GM12892 (cell line): ENCODE measurements at places on chromosomes 7 and 10.

DNA sequence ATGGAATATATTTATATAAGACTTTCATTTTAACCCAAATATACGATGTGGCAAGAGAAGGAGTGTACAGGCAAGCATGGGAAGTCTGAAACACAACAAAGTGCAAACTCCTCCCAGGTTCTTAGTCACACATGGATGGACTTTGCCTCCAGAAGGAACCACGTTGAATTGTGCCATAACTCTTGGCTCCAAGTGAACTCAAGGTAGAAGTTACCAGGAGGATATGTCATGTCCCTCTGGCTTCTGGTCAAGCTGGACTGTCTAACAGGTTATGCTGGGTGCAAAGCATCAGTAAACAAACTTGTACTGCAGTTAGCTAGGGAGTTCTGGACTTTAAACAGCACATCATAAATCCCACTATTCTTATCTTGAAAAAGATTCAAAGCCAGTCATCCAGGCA is 328.3 kb upstream of the TEX47 start:
- DNase-seq = no peak

GRCh38 chr7:154425271-154425670 is 373.1 kb downstream of the DPP6 start:
- DNase-seq = no peak

DNA sequence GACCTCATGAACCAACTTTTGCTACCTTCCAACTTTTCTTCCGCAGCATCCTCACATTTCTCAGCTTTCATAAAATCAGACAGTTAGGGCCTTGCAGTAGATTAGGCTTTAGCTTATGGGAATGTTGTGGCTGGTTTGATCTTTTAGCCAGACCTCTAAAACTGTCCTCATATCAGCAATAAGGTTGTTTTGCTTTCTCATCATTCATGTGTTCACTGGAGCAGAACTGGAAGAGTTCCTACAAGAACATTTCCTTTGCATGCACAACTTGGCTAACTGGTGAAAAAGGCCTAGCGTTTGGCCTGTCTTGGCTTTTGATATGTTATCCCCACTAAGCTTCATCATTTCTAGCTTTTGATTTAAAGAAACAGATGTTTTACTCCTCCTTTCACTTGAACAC is 130.0 kb upstream of the LRRTM3 start:
- no peak for DNase-seq

DNA sequence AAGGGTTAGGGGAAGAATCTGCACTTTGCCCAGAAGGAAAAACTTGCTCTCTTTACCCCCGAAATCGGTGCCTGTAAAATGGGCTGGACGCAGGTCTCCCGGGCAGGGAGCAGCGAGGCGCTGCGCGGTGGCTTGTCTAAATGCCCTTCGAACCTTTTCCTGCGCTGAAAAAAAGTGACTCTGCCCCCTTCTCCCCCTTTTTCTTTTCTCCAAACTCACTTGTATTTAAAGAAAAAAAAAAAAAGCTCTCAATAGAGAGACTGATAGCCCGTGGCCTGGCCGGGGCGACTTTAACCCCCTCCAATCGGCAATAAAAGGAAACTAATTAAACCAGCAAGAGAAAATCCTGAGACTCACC is 286 bp downstream of the SP8 start:
- DNase-seq = no peak

- no peak for DNase-seq
Measured at GRCh38 chr10:132394201-132394811, 2.7 kb upstream of the PWWP2B start.

- peak; percentile 41 for DNase-seq
Measured at GRCh38 chr7:50664461-50664922, 99.3 kb upstream of the DDC start.

DNA sequence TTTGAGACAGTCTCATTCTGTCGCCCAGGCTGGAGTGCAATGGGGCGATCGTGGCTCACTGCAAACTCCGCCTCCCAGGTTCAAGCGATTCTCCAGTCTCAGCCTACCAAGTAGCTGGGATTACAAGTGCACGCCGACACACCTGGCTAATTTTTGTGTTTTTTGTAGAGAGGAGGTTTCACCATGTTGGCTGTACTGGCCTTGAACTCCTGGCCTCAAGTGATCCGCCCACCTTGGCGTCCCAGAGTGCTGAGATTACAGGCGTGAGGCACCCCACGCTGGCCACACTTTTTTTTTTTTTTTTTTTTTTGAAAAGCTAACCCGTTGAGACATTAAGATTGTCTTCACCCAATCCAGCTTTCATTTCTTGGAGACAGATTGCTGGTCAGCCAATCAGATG is 2.1 kb downstream of the ZNF273 start:
- DNase-seq = no peak

- DNase-seq = no peak
Measured at GRCh38 chr7:45713669-45714520, 139.7 kb downstream of the ADCY1 start.

DNA sequence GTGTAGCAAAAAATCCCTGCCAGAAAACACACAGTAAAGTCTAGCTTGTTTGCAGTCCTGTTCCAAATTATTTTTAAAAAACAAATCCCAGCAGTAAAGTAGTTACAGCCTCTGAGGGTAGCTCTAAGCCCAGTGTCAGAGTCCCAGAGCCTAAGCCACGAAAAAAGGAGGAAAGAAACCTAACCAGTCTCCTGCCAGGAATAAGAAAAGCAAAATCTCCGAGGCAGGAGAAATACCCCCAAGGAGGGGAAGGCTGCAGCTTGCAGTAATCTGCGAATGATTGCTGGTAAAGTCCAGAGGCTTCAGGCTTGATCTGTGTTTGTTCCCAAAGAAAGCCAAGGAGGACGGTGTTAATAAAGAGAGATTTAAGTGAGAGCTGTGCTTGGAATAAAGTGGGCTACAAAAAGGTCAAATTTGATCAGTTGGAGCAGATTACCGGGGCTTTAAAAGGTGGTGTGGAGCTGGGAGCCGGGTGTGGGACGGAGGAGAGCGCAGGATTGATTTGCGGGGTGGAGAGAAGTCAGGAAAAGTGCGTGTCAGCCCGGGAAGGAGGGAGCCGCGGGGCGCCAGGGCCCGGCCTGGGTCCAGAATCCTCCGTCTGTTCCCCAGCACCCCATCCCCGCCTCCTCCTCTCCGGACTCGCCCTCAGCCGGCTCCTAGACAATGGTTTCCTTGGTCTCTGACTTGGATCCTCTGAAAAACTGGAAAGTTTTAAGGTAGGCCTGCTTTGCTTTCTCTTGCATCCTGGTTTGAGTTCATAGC is 219.4 kb upstream of the CELF2 start:
- DNase-seq = no peak

- no peak for DNase-seq
Measured at GRCh38 chr10:126223512-126224067, 164.7 kb downstream of the ADAM12 start.

- DNase-seq = no peak
Measured at GRCh38 chr10:128708182-128708581, 582.0 kb upstream of the MKI67 start.

DNA sequence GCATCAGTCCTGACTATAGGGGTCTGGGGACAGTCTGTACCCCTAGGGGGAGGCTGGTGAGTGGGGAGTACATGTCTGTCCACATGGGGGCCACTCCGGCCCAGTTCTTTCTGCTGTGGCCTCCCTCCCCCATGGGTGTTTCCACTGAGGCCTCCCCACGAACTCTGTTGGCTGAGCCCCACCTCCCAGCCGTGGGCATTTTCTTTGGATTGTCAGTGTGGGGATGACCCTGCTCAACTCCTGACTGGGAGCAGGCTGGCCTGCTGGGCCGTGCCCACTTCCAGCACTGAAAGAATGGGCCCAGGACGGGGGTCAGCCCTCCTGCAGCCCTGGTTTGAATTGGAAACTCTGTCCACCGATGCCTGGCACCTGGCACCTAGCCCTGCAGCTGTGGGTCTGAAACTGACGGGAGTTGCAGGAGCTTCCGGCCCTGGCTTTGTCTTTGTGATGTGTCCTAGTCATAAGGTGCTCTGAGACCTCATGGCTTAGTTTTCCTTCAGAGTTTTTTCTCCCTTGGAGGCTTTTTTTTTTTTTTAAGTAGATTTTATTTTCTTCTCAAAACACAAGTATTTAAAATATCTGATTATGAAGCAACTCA is 46.5 kb downstream of the LHPP start:
- no peak for DNase-seq

- no peak for DNase-seq
Measured at GRCh38 chr7:121099572-121099971, 111.1 kb downstream of the CPED1 start.

- DNase-seq = no peak
Measured at GRCh38 chr10:90481326-90481923, 376.4 kb downstream of the HTR7 start.

DNA sequence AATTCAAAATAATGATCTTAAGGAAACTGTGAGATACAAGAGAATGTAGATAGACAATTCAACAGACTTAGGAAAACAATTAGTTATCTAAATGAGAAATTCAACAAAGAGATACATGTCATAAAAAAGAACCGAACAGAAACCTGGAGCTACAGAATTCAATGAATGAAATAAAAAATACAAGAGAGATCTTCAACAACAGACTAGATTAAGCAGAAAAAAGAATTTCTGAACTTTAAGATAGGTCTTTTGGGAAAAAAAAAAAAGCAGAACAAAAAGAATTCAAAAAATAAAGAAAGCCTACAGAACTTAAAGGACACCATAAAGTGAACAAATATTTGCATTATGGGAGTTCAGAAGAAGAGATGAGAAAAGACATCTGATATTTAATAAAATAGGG is 129.1 kb upstream of the FOXK1 start:
- DNase-seq = no peak

DNA sequence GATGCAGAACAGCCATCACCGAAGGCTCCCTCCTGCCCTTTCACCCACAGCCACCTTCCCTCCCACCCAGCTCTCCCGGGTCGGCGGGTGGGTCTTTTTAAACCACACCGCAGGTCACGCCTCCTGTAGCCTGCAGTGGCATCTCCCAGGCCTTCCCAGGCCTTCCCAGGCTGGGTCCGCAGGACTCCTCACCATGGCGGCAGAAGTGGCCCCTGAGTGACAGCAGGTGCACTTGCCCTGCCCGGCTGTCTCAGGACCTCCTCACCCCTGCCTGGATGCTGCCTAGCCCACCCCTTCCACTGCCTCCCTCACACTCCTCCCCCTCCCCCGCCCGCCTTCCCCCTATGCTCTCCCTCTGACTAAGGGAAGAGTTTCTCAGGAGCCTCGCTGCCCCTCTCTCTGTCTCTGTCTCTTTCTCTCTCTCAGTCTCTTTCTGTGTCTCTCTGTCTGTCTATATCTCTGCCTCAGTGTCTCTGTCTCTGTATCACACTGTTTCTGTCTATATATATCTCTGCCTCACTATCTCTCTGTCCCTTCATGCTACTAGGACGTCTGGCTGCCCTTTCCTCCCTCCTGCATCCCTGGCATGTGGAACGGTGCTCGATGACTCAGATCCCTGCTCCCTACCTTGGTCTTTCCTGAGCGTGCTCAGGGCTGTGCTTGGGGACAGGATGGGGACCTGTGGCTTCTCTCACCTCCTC is 57.5 kb downstream of the GLRX3 start:
- DNase-seq = no peak

- no peak for DNase-seq
Measured at GRCh38 chr10:20936396-20936795, 39.3 kb upstream of the NEBL start.

DNA sequence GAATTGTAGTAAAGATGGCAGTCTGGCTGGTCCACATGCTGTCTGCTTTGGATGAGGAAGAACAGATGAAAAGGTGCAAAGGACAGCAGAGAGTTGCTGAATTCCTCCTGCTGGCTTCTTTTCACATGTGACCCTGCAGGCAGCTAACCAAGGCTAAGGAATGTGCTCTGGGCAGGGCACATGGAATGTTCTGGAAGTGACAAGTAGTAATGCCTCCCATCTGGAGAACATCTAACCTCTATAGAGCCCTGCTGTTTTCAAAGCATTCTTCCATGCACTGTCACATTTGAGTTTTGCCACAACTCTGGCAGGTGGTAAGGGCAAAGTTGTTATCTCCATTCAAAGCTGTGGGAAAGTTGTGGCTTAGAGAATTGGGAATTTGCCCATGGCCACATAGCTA is 208.8 kb downstream of the STK31 start:
- no peak for DNase-seq

GRCh38 chr10:1115607-1115955 is 59.4 kb downstream of the WDR37 start:
- no peak for DNase-seq

- DNase-seq = no peak
Measured at GRCh38 chr7:132656846-132657776, 80.8 kb upstream of the PLXNA4 start.

DNA sequence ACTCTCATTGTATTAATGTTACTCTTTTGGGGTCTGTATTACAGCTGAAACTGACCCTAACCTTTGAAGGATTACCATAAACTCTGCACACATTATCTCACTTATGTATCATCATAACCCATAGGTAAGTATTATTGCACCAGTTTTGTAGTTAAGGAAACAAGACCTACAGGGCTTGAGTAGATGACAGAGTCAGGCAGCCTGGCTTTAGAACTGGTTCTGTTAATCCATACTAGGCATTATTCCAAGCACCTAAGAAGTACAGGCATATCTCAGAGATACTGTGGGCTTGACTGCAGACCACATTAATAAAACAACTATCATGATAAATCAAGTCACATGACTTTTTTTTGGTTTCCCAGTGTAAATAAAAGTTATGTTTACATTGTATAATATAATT is 17.1 kb upstream of the AKR1B1 start:
- no peak for DNase-seq

DNA sequence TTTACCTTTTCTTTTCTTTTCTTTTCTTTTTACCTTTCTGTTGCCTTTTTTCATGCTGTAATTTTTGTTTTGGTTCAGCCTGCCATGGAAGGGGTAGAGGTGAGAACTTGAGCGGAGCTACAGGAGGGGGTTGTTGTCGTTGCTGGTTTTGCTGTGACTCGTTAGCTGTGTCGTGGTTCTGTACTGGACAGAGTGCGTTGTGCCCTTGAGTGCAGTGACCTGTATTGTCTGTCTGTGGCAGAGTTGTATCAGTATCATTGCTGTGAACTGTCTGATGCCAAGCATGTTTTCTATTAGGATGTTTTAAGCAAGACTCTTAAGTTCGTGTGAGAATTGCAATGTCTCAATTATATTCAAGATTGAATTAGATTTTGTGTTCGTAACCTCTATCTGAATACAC is 67.5 kb downstream of the TRRAP start:
- DNase-seq = no peak
